Skeletal muscle cell (primary cell): ENCODE measurements at places on chromosomes 13 and 19.

DNA sequence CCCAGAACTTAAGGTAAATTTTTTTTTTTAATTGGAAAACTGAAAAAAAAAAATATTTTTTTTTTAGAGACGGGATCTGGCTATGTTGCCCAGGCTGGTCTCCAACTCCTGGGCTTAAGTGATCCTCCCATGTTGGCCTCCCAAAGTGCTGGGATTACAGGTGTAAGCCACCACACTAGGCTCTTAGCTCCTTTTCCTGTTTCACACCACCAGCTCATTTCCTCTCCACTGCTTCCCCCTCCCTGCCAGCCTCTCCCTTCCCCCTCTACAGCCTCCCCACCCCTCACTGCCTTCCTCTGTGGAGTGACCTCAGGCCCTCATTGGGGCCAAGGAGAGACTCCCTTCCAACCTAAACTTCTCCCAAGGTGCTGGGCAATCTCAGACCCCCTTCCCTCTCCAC is 4.2 kb upstream of the GIPR start:
- DNase-seq, result no peak

- no peak for DNase-seq
Measured at GRCh38 chr19:56692206-56692895, 20.8 kb upstream of the ZNF835 start.

DNA sequence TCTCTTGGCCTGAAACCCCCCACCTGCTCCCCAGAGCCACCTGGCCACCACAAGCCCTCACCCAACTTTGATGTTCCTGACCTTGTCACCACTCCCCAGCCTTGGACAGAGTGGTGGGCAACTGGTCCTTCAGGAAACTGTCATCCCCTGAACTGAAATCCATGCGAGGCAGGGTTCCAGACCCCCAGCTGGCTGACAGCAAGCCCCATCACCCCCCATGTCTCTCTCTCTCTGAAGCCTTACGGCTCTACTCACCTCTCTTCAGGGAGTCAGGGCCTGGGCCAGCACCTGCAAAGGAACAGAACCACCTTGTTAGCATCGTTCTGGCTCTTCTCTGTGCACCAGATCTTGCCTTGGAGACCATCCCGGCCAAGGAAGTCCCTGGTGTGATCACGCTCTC is 2.6 kb downstream of the LRFN1 start:
- DNase-seq, result no peak

DNA sequence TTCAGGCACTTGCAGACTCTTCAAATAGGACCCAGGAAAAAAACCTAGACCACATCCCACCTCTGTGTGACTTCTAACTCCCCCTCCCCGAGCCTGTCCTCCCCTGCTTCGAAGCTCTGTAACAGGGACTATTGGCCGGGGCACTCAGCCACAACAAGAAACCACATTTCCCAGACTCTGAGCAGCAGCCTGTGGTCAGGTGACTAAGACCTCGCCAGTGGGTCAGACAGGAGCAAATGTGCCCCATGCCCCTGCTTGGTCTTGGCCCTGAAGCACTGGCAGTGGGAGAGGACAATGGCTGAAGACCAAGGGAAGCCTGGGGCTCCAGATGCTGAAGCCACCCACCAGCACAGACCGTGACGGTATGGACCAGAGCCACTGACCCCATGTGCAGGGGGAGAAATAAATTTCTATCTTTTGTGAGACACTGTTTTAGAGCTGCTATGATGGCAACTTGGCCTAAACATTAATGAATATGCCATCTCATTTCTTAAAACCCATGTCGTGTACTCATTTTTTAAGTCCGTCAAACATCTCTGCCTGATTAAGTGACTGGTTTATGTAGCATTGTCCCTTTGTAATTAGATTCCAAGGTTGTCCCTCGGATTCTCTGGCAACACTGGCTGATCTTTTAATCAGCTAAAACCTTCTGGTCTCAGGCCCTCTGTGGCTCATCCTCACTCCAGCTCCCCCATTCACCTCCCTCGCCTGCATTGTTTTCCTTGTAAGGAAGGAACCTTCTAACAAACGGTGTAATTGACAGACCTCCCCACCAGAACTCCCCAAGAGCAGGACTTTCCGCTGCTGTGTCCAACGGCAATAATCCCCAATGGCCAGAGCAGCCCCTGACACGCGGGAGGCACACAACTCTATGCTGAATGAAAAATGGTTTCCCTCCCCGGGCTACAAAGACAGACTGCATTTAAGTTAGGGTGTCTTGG is 98.4 kb downstream of the STK24 start:
- DNase-seq, result no peak

DNA sequence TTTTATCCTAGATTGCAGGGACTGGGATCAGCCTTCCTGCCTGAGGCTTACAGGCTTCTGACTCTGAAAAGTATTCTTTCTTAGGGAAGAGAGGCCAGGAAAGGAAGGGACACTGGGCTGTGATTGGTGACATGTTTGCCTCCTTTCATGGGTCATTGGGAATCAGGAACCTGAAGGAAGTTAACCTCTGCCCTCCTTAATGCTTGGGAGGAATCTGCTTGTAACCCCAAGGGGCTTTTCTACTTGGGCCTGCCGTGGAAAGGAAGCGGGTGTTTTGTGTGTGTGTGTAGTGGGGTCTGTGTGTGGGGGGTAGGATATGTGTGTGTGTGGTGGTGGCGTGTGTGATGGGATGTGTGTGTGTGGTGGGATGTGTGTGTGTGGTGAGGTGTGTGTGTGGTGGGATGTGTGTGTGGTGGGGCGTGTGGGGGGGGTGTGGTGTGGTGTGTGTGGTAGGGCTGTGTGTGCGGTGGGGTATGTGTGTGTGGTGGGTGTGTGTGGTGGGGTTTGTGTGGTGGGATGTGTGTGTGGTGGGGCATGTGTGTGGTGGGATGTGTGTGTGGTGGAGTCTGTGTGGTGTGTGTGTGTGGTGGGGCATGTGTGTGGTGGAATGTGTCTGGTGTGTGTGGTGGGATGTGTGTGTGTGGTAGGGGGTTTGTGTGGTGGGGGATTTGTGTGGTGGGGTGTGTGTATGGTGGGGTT is 41.3 kb upstream of the NPAS1 start:
- DNase-seq, result no peak

GRCh38 chr19:14381689-14382474 is 638 bp downstream of the ADGRE5 start:
- no peak for DNase-seq

DNA sequence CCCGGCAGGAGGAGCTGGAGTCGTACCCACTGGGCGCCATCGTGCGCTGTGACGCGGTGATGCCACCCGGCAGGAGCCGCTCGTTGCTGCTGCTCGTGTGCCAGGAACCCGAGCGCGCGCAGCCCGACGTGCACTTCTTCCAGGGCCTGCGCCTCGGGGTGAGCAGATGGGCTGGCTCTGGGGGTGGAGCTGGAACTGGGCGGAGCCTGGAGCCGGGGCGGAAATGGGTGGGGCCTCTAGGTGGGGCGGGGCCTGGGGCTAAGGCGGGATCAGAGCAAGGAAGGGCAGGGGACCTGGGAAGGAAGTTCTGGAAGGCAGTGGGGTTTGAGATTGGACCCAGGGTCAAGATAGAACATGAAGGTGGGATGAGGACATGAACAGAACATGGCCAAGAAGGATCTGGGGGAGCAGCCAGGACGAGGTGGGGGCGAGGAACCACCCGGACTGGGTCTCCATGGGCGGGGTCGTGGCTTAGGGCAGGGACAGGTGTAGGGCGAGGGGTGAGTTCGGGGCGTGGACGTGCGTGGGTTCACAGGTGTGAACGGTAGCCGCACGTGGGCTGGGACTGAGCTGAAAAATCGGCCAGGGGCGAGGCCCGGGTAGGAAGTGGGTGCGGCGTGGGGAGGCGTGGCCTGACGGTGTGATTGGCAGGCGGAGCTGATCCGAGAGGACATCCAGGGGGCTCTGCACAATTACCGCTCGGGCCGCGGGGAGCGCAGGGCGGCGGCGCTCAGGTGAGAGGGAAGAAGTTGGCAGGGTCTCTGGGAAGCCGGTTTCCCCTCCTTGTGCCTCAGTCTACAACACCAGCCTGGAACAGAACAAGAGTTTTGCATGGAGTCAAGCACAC is 4.7 kb downstream of the EPS8L1 start:
- DNase-seq, result no peak

GRCh38 chr19:44741258-44741731 is 7.2 kb upstream of the BCL3 start:
- no peak for DNase-seq

- DNase-seq, result no peak
Measured at GRCh38 chr13:108588516-108588915, 40.9 kb upstream of the MYO16 start.

GRCh38 chr13:95445131-95445530 is 107.4 kb upstream of the CLDN10 start:
- DNase-seq, result no peak
